Fibroblast of the aortic adventitia (primary cell): ENCODE measurements at places on chromosomes 1 and 21.
A peak's percentile ranks its signal among the peaks of the same experiment; 100 is the strongest.

DNA sequence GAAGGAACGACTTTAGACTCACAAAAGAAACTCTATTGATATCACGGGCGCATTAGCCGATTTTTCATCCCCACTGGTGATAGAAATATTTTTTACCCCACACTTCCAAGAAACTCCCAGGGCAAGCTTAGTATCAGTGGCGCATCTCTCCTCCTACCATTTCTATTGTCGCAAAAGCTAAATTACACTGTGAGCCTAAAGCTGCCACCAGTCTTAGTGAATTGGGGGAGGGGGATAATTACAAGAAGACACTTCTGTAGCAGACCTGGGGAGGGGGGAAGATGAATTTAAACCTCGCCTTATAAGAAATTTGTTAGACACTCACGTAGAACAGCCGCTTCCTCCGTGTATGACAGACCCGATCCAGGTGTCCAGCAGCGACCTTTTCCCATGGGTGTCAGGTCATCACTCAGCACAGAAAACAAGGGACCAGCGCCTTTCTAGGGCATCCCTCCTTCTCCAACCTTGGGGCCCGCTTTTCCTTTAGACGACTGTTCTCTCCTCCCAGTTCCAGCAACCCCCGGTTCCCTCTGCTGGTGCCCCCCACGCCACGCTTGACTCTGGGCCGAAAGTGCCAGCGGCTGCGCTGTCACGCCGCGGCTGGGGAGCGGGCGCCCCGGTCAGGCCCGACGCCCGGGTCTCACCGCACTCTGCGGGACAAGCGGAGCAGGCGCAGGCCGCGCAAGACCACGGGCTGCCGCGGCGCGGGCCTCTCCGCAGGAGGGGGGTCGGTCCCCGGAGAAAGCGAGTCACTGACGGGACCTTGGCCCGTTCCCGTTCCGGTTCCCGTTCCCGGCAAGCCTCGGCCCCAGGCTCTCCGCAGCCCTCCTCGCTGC, 821 bp downstream of the PHC2 start:
- DNase-seq: no peak

- no peak for DNase-seq
Measured at GRCh38 chr1:14724246-14724645, 125.8 kb downstream of the KAZN start.

DNA sequence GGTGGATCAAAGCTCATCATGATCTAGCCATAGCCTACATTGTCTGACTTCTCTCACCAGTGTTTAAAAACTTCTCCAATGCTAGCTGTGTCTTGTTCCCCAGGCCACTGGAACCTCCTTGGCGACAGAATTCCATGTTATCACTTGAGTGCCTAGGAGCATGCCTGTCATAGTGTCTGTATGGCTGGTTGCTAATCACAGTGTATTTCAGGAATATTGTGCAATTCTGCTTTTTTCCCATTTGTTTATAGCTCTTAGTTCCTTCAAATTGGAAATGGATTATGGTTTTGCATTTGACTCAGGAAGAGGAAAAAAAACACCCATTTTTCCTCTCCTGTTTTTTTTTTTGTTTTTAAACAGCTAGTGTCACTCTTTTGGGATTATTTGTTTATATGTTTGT, 25.5 kb downstream of the ROR1 start:
- peak; percentile 35 for DNase-seq

DNA sequence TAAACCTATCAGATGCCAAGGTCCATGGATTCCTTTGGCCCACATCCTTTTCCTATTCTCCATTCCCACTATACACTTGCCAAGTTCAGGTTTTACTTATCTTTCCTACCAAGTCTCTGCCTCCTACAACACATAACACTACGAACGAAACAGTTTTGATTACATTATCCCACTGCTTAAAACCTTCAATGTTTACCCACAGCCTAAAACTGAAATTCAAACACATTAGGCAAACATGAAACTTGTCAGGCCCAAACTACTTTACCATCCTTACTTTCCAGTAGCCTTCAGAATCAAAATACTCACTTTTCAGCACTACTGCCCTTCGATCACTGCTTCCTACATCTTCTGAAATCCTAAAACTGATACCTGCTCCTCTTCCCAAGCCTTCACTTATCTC, 3.0 kb downstream of the SCAF4 start:
- DNase-seq: no peak

DNA sequence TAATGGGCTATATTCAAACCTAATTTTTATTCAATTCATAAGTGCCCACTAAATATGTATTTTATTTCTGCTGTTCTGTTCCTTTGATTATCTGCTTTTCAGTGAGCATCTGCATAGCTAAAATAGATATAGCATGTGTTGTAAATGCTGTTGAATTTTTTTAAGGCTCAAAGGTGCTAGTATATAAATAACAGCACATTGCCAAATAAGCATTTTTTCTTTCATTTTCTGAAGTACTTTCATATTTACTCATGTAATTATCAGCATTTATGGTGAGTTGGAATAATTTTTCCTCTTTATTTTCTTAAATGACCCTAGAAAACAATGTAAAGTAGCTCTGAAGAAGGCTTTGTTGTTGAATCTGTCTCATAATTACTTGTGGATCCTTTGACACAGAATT, 69.6 kb upstream of the B3GALT2 start:
- DNase-seq: no peak

GRCh38 chr21:30616125-30616524, at the start of gene KRTAP20-1:
Gene KRTAP20-1 (plus strand): TSS chr21:30616425. CDS start chr21:30616455, 30 bp downstream.
- no peak for DNase-seq

GRCh38 chr21:19440792-19441655, 1037.4 kb upstream of the TMPRSS15 start:
- no peak for DNase-seq

- no peak for DNase-seq
Measured at GRCh38 chr1:70438529-70438928, 27.5 kb downstream of the CTH start.
